ENCODE measurements at places on chromosomes 11 and 22.
A peak's percentile ranks its signal among the peaks of the same experiment; 100 is the strongest.

GRCh38 chr22:45205276-45205925 lies 35.3 kb downstream of the KIAA0930 start:
- DNase-seq = no peak

DNA sequence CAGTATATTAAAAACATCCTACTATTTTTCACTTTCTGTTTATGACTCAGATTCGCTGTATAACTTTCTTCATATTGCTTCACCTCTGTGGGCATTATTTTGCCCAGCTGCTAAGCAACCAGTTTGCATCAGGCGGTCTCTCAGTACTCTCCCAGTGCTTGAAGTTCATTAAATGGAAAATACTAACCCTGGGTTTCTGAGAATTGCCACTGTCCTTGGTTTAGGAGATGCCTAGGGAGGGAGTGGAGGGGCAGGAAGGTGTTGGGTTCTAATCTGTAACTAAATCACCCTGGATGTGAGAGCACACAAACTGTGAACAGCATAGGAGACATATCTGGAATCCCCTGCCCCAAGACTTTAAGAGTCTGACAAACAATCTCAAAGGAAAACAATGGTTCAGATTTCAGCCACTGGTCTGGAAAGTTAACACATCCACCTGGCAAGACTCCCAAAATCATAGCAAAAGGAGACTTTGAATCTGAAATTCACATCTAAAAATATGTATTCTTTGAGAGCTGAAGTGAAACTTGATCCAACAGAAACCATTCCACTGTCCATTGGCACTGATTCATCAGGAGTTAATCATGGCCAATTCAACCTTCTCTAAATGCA lies 540.0 kb downstream of the SOX6 start:
- DNase-seq = no peak

GRCh38 chr11:15580775-15581095 lies 466.0 kb downstream of the INSC start:
- no peak for DNase-seq

DNA sequence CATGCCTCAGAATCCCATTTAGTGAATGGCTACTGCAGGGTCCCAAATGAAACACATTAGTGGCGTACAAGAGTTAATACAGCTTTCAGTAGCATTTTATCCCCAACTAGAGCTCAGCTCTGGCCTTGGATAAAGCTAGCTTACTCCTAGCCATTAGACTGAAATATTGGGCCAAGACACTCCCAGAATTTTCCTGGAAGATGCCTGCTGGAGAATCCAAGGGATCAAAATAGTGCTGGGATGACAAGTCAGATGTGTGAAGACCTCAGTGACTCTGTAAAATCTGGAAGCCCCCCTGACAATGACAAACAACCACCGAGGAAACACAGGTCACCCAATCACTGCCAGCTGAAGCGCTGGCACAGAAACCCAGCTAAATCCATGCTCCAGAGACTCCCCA lies 303.1 kb upstream of the SORL1-AS1 start:
- DNase-seq = no peak

DNA sequence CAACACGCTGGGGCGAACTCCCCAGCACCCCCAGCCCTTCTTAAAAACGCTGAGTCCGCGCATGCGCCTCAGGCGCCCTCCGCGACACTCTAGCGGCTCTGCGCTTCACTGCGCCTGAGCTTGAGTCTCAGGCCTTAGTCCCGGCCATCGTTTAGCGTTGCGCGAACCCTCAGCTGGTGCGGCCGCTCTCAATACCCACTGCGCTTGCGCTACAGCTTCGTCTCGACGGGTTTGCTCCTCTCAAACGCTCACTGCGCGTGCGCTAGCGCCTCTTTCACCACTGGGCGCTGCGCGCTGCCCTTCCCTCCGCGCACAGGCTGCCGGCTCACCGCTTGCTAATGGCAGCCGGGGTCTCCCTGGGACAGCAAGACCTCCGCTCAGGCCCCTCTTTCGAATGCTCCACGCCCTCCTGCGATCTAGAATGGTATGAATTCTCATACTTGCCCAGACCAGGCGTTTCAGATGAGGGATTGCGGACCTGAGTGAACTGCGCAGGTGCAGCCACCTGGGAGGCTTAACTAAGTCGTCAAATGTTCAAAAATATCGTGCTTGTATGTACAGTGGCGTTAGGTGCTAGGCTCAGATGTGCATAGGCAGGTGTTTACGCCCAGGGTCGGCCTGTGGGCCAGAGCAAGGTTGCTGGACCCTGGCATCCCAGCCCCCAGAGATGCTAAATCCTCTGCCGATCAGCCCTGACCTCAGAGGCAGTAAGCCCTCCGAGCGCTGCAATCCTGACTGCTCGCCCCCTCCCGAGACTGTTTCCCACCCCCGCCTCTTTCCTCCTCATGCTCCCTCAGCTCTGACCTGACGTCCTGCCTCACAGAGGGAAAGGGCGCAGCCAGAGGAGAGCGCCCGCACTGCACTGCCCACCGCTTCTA lies at the start of gene SLC2A11:
TSS of gene SLC2A11 (plus strand) at position 270 of the 878 bp plus-strand sequence. CDS start at position 395, 125 bp downstream.
- peak; percentile 87 for DNase-seq

Measured in stimulated activated CD8-positive, alpha-beta memory T cell treated with anti-CD3 and anti-CD28 coated beads, Interleukin-2, amount 100 ng/mL, for 1 hour (primary cell).